ENCODE measurements at places on chromosomes 4 and X.
A peak's percentile ranks its signal among the peaks of the same experiment; 100 is the strongest.

- DNase-seq = no peak
Observed at GRCh38 chr4:575281-576141, 584 bp downstream of the TMEM271 start.

DNA sequence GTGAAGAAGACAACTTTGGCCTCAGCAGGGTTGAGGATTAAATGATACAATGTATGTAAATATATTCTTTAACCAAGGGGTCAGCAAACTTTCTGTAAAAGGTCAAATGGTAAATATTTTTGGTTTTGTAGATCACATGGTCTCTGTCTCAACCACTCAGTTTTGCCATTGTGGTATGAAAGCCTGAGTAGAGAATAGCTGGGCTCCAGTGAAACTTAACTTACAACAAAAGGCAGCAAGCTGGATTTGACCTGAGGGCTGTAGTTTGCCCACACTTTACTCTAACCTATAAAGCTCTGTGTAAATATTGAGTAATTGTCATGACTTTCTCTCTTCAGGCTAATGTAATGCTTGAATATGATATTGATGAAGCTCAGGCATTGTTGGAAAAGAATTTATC is 19.6 kb downstream of the VBP1 start:
- DNase-seq = no peak

DNA sequence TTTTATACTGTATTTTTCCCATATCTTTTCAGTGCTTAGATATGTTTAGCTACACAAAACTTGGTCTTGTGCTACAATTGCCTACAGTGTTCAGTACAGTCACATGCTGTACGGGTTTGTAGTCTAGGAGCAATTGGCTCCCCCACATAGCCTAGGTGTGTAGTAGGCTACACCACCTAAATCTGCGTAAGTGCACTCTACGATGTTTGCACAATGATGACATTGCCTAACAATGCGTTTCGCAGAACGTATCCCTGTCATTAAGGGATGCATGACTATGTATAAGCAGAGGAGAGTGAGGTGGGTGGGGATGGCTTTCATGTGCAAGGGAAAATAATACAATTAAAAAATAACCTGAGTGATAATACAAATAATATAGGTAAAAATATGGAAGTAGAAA is 131.4 kb downstream of the GBA3 start:
- DNase-seq = no peak

GRCh38 chr4:152328582-152328981 is 207.3 kb downstream of the FBXW7 start:
- DNase-seq = no peak

DNA sequence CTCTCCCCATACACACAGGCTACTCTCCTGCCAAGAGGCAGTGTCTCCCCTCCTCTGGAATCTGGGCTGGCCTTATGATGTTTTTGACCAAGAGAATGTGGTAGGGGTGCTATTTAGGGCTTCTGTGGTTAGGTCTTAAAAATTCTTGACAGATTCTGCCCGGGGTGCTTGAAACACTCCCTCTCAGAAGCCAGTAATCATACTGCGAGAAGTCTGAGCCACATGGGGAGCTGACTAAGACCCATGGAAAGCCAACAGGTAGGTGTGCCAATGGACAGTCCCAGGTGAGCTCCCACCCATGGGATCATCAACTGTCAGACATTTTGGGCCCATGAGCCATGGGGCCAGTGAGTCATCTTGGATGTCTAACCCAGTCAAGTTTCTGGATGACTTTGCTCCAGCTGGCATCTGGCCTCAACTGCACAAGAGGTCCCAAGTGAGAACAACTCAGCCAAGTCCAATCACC is 315.7 kb downstream of the FBXW7 start:
- DNase-seq = no peak

DNA sequence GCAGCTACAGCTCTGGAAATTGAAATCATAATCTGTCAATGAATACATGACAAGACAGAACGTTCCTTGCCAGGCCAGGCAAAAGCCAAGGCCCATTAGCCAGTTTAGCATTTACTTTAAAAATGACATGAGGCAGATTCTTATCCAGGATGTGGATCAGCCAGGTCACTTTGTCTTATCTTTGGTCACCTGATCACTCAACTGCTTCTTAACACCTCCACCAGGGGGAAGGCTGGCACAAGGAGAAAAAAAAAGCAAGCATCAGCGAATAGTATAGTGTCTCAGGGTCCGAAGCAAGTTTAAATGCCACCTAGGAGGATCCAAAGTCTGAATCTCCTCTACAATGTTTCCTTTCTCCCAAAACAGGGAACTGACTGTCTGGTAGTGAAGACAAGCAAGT is 18.8 kb downstream of the ATP1B4 start:
- no peak for DNase-seq

GRCh38 chr4:137626942-137627738 is 94.8 kb upstream of the PCDH18 start:
- no peak for DNase-seq

- peak; percentile 49 for DNase-seq
Observed at GRCh38 chr4:15805583-15806517, 27.7 kb downstream of the CD38 start.

- no peak for DNase-seq
Observed at GRCh38 chrX:70168238-70169188, 8.8 kb upstream of the DGAT2L6 start.

DNA sequence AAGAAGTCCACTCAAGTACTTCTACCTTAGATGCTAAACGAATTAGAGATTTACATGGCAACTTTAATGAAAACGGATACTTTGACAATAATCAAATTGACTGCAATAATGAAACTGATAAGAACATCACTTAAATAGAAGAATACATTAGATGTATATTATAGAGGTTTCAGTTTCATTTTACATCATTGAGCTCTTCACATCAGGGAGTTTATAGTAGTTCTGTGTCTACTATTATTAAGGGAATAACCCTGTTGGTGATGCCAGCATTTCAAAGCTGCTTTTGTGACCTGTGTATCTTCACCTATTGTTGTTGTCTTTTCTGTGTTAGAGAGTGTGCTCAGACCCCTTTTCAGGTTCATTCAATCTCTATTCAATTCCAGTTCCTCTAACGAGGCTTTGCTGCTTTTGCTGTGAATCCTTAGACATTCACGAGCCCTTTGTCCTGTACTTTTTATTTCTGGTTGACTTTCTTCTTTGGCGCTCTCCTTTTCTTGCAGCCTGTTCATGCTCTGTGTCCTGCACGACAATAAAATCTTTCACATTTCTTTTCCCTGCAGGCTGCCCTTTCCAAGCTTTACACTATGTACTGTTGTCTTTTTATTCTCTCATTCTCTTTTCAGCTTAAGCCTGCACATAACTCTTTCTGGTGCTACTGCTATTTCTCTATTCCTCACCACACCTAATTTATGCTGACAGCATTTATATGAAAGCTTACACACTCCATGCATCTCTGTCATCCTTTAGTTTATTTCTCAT is 232.1 kb downstream of the CPE start:
- DNase-seq = no peak

GRCh38 chr4:38195486-38195885 is 235.3 kb downstream of the PTTG2 start:
- DNase-seq = no peak

GRCh38 chr4:138226351-138226750 is 15.8 kb downstream of the SLC7A11 start:
- DNase-seq = no peak

DNA sequence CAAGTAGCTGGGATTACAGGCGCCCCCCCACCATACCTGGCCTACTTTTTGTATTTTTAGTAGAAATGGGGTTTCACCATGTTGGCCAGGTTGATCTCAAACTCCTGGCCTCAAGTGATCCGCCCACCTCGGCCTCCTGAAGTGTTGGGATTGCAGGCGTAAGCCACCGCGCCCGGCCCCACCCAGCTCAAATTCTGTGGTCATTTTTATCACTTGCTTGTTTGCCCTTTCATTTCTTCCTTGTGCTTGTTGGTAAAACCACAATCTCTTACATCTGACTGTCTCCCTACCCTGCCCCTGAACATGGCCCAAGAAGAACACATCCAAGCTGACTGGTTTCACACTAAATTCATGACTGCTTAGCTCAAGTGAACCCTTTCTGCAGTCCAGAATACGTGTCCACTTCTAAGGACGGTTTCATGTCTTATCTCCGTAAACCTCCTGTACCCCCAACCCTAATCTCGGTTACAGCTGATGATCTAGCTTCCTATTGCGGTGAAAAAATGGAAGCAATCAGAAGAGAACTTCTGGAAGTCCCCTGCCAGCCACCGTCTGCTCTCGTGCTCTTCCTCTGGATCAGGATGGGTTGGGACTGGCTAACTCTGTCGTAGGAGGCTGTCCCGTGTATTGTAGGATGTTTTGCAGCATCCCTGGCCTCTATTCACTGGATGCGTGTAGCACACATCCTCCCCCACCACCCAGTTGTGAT is 5.4 kb upstream of the RS1 start:
- no peak for DNase-seq

GRCh38 chr4:10625131-10625530 is 59.4 kb downstream of the CLNK start:
- DNase-seq = no peak

DNA sequence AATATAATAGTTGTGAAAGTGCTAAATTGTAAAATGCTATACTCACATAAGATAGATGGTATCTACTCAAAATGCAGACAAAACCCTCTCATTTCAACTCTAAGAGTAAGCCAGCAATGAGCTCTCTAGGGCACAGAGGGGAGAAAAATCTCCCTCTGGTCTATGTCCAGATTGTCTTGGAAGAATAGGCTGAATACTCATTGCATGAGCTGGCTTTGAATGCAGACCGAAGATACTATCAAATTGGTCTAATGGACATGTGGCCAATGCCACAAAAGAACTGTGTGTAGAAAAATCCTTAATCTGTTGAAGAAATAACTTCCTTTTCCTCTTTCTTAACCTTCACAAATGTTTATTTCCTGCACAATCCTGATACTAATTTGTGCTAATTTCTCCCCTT is 3.5 kb downstream of the ZXDA start:
- no peak for DNase-seq

GRCh38 chr4:45131020-45131419 is 404.7 kb upstream of the GNPDA2 start:
- no peak for DNase-seq

DNA sequence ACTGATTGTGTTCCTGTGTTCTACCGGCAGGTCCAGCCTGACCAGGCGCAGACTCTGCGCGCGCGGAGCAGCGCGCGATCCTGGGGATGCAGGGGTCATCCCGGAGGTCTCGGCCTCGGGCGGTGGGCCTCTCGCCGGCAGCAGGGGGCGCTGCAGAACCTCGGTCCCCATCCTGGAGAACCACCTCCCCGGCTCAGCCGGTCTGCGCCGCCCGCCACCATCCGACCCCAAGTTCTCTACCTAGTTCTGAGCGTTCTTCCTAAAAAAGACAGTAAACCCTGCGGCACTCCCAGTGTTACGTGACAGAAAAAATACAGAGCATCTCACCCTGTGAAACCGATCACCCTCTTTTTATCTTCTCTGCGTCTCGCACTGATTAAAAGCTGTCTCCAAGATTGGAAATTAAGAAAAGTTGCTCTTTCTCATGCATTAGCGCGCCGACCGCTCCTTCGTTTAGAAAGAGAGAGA is 1.6 kb downstream of the TRPC3 start:
- no peak for DNase-seq

- no peak for DNase-seq
Observed at GRCh38 chr4:37678624-37679023, 7.6 kb downstream of the RELL1 start.

DNA sequence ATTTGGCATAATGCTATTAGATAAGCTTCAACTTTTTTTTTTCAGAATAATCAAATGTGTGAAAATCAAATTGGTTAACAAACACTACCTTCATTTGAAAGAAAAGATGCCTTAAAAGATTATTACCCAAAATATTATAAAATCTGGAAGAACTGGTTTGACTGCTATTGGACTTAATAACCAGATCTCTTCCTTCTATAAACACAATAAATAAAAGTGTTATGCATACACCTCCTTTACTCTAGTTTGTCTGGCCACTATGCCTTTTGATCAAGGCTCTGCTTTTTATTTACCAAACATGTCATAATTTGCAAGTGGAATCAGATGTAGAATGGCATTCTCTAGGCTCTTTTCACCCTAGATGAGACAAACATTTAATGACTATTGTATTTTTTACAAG is 897.3 kb upstream of the EPHA5 start:
- no peak for DNase-seq

- DNase-seq = no peak
Observed at GRCh38 chr4:130043732-130044160, 947.8 kb downstream of the C4orf33 start.

DNA sequence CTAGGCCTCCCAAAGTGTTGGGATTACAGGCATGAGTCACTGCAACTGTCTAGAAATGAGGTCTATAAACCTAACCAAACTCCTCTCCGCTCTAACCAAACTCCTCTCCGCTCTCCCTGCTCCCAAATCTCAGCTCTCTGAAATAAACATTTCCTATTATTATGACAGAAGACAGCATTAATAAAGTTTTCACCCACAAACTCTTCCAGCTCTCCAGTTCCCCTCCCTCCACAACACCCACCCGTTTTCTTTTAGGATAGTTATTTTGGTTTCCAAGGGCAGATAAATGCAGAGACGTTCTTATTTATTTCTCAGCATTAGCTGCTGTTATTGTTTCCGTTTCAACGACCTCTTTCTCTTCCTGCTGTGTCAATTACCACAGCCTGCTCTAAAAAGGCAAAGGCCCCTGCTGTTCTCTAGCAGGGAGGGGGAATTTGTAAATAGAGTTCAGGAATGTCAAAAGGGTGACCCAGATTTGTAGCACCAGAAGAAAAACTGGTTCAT is 13.3 kb upstream of the SCD5 start:
- no peak for DNase-seq
